ENCODE measurements at places on chromosomes 3 and 15.

- DNase-seq = no peak
- H3K27me3 ChIP-seq = no peaks in the 10 kb centered on the region
- peak overlapping the region; percentile 95 for H3K27ac ChIP-seq
- peaks cover 28% of the 10 kb centered on the region for H3K4me1 ChIP-seq
- peaks cover 22% of the 10 kb centered on the region for H3K36me3 ChIP-seq
- H3K4me3 ChIP-seq = peak overlapping the region; percentile 97
These were observed 901 bp downstream of the ICE2 start for GRCh38 chr15:60477916-60478565.

- H3K36me3 ChIP-seq = peaks cover 6% of the 10 kb centered on the region
- no peaks in the 10 kb centered on the region for H3K27me3 ChIP-seq
- no peak overlapping the region for H3K4me3 ChIP-seq
- peaks cover 12% of the 10 kb centered on the region for H3K4me1 ChIP-seq
These were observed 4.7 kb downstream of the CSNK1G1 start for GRCh38 chr15:64351265-64351664.

DNA sequence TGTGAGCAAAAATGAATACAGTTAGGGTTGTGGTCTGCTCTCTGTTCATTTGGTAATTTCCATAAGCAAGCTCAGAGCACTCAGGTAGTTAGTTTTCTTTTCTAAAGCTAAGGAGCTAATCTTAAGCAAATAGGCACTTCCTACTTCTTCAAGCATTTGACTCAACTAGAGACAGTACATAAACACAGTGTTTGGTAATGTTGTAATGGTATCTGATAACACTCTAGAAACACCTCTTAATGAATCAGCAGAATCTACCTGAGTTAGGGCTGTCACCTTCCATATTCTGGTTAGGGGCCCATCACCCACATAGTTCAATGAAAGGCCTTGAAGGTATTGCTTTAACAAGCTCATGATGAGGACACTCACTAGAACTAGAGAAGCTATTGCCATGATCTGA is 83.1 kb downstream of the PLCH1 start:
- no peaks in the 10 kb centered on the region for H3K4me1 ChIP-seq
- H3K27me3 ChIP-seq = no peaks in the 10 kb centered on the region
- DNase-seq = no peak
- H3K36me3 ChIP-seq = no peaks in the 10 kb centered on the region

DNA sequence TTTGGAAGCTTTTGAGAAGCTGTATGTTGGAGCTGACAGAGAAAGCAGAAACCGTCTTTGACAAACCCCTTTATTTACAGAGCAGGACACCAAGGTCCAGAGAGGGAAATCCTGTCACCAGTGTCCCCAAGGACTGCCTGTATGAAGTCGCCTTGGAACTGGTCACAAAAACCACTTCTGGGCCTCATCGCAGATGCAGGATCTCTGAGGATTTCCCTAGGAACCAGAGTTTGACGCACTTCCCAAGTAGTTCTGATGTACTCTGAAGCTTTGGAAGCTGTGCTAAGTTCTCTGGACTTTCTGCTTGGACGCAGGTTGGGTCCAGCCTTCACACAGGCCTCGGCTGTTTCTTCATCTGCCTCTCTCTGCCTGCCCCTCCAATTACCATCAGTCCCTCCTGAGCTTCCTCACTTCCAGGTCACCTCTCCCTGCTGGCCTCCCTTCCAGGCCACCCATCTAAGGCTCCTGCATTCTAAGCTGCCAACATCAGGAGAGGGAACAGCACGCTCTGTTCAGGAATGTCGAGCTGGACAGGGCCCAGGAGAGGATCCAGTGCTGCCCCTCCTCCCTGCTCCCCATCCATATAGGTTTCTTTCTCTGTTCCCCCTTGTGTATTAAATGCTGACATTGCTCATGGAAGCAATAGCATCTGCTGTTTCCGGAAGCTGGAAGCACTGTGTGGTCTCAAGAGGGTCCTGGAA is 270.8 kb downstream of the OPA1 start:
- no peaks in the 10 kb centered on the region for H3K36me3 ChIP-seq
- H3K4me3 ChIP-seq = no peak overlapping the region
- peaks cover 42% of the 10 kb centered on the region for H3K4me1 ChIP-seq
- no peak overlapping the region for H3K27ac ChIP-seq
- DNase-seq = no peak

GRCh38 chr3:113698956-113699355 is 2.5 kb upstream of the USF3 start:
- H3K4me3 ChIP-seq = peak overlapping the region; percentile 3
- no peaks in the 10 kb centered on the region for H3K27me3 ChIP-seq
- H3K27ac ChIP-seq = no peak overlapping the region
- H3K36me3 ChIP-seq = peaks cover 2% of the 10 kb centered on the region

DNA sequence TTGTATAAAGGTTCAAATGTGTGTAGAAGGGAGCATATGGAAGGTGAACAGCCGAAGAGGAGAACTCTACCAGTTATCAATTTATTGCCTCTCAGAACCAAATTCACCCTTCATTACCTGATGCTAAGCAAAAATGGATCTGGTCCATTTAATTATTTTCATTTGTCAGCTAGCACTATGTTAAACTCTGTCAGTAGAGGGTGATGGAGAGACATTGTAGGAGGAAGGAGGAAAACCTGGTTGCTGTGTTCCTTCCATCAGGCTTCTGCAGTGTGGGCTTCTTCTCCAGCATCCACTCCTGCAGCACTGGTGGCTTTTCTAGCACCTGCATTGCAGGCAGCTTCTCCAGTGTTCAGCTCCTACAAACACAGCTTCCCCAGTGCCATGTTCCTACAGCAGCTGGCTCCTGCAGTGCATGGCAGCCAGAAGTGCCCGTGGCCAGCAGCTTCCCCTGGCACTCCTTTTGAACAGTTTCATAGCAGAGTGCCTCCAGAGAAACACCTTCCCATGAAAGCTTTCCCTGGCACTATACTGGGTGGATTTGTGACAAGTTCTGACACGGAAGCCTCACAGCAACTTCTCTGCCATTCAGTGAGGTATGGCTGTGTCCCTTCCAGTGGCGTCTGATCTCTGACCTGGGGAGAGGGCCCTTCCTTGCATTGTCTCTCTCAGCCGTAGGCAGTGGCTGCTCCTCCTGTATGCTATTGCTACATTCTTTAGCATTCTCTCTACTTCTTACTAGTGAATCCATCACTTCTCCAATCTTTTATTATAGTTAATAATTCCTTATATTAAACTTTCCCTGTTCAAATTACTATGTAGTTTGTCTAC is 14.6 kb upstream of the IL17RD start:
- H3K4me3 ChIP-seq = no peak overlapping the region
- H3K36me3 ChIP-seq = no peaks in the 10 kb centered on the region
- no peaks in the 10 kb centered on the region for H3K27me3 ChIP-seq
- no peaks in the 10 kb centered on the region for H3K4me1 ChIP-seq
- DNase-seq = peak; percentile 39

DNA sequence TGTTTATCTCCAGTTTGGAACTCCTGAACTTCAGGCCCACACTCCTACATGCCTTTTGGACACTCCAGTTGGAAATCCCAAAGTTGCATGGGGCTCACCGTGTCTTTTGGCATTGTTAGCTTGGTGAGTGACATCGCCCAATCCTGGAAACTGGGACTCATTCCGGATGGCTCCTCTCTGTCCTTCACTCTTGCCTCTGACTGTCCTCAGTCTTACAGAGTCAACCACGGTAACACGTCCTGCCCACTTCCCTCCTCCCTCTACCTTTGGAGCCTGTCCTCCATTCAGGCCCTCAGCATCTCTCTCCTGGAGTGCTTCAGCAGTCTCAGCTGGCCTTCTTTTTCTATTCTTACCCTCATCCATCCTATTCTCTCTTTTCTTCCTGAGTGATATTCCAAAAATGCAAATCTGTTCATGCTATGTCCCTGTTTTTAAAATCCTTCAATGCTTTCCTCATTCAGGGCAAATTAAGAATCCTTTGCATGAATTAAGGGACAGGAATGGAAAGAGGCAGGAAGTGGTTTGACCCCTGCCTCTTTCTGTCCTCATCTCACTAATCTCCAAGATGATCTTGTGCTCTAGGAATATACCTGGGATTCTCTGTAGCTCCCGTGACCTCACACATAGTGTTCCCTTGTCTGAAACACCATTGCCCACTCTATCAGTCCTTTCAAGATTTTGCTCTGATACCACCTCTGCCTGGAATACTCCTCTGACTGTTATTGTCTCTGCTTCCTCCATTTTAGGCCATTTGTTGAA is 42.5 kb downstream of the LPP start:
- H3K4me1 ChIP-seq = peaks cover 8% of the 10 kb centered on the region
- no peaks in the 10 kb centered on the region for H3K36me3 ChIP-seq
- no peak overlapping the region for H3K27ac ChIP-seq

- no peak overlapping the region for H3K27ac ChIP-seq
- H3K36me3 ChIP-seq = no peaks in the 10 kb centered on the region
- no peak overlapping the region for H3K4me3 ChIP-seq
- H3K27me3 ChIP-seq = no peaks in the 10 kb centered on the region
- no peak for DNase-seq
- no peaks in the 10 kb centered on the region for H3K4me1 ChIP-seq
These were observed 229.9 kb upstream of the SUCLG2 start for GRCh38 chr3:67884345-67884744.

GRCh38 chr3:194215392-194215791 is 79.4 kb downstream of the HES1 start:
- peaks cover 8% of the 10 kb centered on the region for H3K4me1 ChIP-seq
- H3K27me3 ChIP-seq = peaks cover 3% of the 10 kb centered on the region
- no peak overlapping the region for H3K4me3 ChIP-seq
- no peaks in the 10 kb centered on the region for H3K36me3 ChIP-seq
- no peak for DNase-seq

GRCh38 chr3:98917608-98918007 is 16.1 kb upstream of the DCBLD2 start:
- no peaks in the 10 kb centered on the region for H3K36me3 ChIP-seq
- H3K4me3 ChIP-seq = no peak overlapping the region
- no peaks in the 10 kb centered on the region for H3K4me1 ChIP-seq
- H3K27me3 ChIP-seq = peaks cover 2% of the 10 kb centered on the region
- no peak for DNase-seq

DNA sequence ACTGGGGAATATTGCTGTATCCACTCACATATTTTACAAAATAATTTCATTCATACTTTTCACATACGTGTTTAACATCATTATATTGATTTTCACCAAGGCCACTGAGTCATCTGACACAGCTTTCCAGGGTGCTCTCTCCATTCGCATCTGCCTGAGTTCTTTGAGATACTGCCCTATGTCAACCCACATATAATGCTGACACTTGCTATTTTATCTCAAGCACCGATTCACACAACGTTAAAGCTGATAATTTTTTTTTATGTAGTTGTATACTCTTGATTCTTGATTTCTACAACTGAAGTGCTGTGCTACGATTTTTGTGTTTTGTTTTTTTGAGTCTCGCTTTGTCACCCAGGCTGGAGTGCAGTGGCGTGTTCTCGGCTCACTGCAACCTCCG is 249.8 kb upstream of the CDIN1 start:
- H3K4me1 ChIP-seq = no peaks in the 10 kb centered on the region
- no peak overlapping the region for H3K4me3 ChIP-seq
- no peaks in the 10 kb centered on the region for H3K36me3 ChIP-seq
- H3K27ac ChIP-seq = no peak overlapping the region

DNA sequence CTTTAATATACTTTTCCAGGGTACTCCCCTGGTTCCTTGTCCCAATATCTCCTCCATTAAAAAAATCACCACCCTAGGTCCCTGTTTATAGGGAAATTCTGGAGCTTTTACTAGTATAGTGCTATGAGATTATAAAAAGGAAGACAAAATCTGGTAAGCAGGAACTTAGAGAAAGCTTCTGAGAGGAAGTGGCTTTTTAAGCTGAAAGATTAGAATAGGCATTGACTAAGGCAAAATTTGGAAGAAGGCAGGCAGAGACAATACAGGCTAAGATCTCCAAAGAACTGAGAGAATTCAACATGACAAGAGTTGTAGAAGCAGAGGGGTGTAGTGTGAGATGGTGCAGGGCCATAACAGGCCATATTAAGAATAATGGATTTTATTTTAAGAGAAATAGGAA is 25.8 kb downstream of the SGO1 start:
- H3K27ac ChIP-seq = no peak overlapping the region
- no peaks in the 10 kb centered on the region for H3K36me3 ChIP-seq
- H3K27me3 ChIP-seq = no peaks in the 10 kb centered on the region
- peaks cover 33% of the 10 kb centered on the region for H3K4me1 ChIP-seq

GRCh38 chr15:100279446-100279845 is 62.3 kb downstream of the ADAMTS17 start:
- no peak overlapping the region for H3K27ac ChIP-seq
- H3K27me3 ChIP-seq = no peaks in the 10 kb centered on the region
- no peak overlapping the region for H3K4me3 ChIP-seq
- no peak for DNase-seq

DNA sequence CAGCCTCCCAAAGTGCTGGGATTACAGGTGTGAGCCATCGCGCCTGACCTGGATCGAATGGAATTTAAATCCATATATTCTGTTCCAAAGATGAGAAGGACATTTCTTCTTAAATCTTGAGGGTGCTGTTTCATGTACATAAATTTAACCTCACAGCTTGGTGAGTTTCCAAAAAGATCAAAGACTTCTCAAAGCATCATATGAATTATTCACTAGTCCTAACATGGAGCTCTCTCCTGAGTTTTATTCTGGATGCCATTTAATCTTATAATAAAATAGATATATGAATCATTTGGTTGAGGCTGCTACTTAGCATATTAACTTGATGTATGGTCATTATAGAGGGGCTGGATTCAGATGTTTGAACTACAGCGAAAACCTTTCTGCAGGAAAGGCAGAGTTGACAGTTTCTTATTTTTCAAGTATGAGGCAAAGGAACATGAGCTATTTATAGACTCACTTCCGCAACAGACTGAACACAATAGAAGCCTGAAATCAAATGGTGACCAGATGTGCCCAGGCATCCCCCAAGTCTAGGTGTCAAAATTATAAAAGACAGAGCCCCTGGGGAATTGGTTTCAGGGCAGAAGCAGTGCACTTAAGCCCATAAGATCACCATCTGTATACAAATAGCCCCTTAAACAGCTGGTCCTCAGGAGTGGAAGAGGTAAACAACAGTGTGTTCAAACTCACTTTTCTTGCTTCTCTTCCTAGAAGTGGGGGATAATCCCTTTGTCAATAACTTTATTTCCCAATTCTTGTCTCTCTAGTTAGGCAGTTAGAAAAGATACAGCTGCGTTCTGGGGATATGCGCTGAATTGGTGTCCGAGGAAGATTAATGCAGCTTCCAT is 29.7 kb downstream of the STARD9 start:
- peak overlapping the region; percentile 64 for H3K27ac ChIP-seq
- no peaks in the 10 kb centered on the region for H3K36me3 ChIP-seq
- no peaks in the 10 kb centered on the region for H3K27me3 ChIP-seq

DNA sequence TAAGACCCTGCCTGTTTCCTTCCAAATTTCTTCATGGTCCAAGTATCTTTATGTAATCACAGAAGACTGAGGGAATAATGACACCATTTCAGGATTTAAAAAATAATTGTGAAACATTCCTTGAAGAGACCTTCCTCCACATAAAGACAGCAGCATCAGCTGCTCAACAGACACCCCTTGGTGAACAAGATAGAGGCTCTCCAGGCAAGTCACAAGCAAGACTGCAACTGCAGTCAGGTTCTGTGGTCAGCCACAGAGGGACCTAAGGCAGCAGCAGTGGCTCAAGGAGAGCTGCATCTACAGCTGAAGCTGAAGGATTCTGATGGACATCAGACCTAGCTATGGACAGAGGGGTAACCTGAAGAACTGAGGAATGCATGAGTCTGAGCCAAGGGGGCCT is 97.2 kb upstream of the C3orf80 start:
- DNase-seq = no peak
- H3K36me3 ChIP-seq = no peaks in the 10 kb centered on the region
- H3K4me3 ChIP-seq = no peak overlapping the region
- no peaks in the 10 kb centered on the region for H3K4me1 ChIP-seq

GRCh38 chr3:51999846-52000245 is 4.2 kb upstream of the RPL29 start:
- H3K36me3 ChIP-seq = no peaks in the 10 kb centered on the region
- no peaks in the 10 kb centered on the region for H3K27me3 ChIP-seq
- H3K4me3 ChIP-seq = no peak overlapping the region
- DNase-seq = no peak
- peaks cover 11% of the 10 kb centered on the region for H3K4me1 ChIP-seq
